ENCODE measurements at places on chromosomes 3 and 15. TPM values are rescaled to one million over a fixed set of nuclear protein-coding genes. Genes with fewer than 3 reads are reported as not detected.

Gene CAPN7
- 26.1 TPM for total RNA-seq

Gene LRRK1
- total RNA-seq: 18.1 TPM

Gene NME9
- not detected for total RNA-seq

Gene TOPBP1
- 19.3 TPM for total RNA-seq

Gene PPP1R14D
- total RNA-seq: not detected

Gene NAA50
- total RNA-seq: 161 TPM

Gene NOX5
- total RNA-seq: 0.13 TPM

Gene MYO5A
- 26.4 TPM for total RNA-seq

Gene ST8SIA2
- total RNA-seq: 0.70 TPM

Data from A549 treated with Hydrocortisone at 1 μM for 4 hours (cell line).